ENCODE measurements at places on chromosomes 16 and 17. TPM values are rescaled to one million over a fixed set of nuclear protein-coding genes. Genes with fewer than 3 reads are reported as not detected.

Gene ACSF3
- 16.9 TPM for total RNA-seq

Gene SLC38A10
- 140 TPM for total RNA-seq

Gene AXIN2
- total RNA-seq, result 20.0 TPM

Gene TBX4
- 0.73 TPM for total RNA-seq

Gene LGALS9B
- total RNA-seq, result 8.6 TPM

Gene C1QTNF8
- not detected for total RNA-seq

Gene MEFV
- 1.0 TPM for total RNA-seq

Gene SLC43A2
- total RNA-seq, result 13.0 TPM

Gene EXOSC6
- 20.1 TPM for total RNA-seq

Gene LPO
- total RNA-seq, result not detected

Gene UTS2R
- not detected for total RNA-seq

Gene LCAT
- total RNA-seq, result 20.1 TPM

Gene TEKT5
- not detected for total RNA-seq

Gene CD300LF
- total RNA-seq, result not detected

Gene OTOA
- not detected for total RNA-seq

Gene KRTAP2-1
- total RNA-seq, result not detected
